ENCODE measurements at places on chromosomes 7 and 10. TPM values are rescaled to one million over a fixed set of nuclear protein-coding genes. Genes with fewer than 3 reads are reported as not detected.

SPDYE18 gene
- total RNA-seq: not detected

MUC3A gene
- total RNA-seq: 24.7 TPM

LRWD1 gene
- total RNA-seq: 55.8 TPM

RBP4 gene
- total RNA-seq: 6.9 TPM

GIMAP7 gene
- 0.33 TPM for total RNA-seq

FZD1 gene
- 1.8 TPM for total RNA-seq

MLXIPL gene
- 7.2 TPM for total RNA-seq

CYP2C9 gene
- total RNA-seq: 0.41 TPM

TRAPPC14 gene
- 33.2 TPM for total RNA-seq

- peak; percentile 24 for DNase-seq
These were observed 63.3 kb downstream of the MRC1 start for GRCh38 chr10:17872191-17873091.

GRCh38 chr10:17915181-17915580 is 36.5 kb upstream of the SLC39A12 start:
- DNase-seq: no peak

- no peak for DNase-seq
These were observed 145.2 kb downstream of the GRM3 start for GRCh38 chr7:86788948-86789347.

DNA sequence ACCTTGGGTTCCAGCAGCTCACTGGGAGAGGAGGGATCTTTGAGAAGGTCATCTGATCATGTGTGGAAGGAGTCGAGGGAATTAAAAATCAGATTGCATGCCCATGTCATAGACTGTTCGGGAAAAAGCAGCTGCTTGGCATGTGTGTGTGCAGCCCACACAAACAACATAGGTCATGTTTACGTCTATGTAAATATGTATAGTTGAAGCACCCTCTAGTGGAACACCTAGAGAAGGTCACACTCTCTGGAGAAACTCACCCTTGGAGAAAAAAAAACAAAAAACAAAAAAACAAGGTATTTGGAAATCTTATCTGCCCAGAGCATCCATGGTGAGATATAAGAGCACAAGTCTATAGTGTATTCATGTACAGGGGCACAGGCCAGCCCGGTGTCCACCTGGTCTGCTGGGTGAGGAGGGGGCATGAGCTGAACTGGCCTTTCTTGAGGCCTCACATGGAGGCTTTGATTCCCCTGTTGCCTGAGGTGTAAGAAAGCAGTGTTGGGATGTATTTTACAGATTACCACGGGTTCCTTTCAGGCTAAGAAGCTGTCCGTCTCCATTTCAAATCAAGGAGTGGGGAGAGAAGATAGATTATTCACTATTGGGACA is 98.0 kb downstream of the NPY start:
- peak; percentile 8 for DNase-seq

DNA sequence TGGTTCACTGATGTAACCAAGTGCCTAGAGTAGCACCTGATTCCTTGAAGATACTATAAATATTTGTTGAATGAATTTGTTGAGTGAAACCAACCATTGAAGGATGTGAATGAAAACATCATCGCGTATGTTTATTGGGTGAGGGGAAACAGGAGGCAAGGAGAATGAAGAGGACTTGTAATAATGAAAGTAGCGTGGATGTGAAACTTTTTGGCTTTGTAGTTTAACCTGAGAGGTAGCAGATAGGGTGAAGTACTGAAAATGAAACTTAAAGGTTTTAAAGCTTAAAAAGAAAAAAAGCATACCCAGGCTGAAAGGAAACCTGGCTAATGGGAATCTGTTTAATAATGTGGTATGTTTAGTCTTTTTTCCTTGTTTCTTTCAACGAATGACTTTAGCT is 5.2 kb downstream of the CCNY start:
- no peak for DNase-seq

GRCh38 chr10:71840177-71840957 is 10.7 kb downstream of the PSAP start:
- DNase-seq: no peak

DNA sequence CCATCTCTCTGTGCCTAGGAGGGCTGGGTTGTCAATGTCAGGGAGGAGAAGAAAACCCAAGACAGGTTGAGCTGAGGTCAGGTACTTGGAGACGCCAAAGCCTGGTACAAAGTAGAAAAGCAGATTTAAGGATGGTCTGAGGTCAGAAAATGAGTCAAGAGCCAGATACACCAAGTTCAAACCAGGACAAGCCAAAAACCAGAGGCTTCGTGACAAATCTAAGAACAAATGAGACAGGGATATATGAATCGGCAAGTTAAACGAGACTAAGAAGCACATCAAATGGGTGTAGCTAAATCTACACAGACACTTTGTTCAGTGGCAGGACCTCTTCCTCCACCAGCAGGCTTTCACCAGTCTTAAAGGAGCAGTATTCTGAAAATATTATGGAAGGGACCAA is 34.2 kb downstream of the C7orf33 start:
- no peak for DNase-seq

- peak; percentile 20 for DNase-seq
These were observed 290.8 kb downstream of the NXPH1 start for GRCh38 chr7:8724080-8724718.

- DNase-seq: no peak
These were observed 20.1 kb downstream of the OSBPL3 start for GRCh38 chr7:24959735-24960485.

- no peak for DNase-seq
These were observed 876.2 kb downstream of the GRID1 start for GRCh38 chr10:85490431-85490830.

DNA sequence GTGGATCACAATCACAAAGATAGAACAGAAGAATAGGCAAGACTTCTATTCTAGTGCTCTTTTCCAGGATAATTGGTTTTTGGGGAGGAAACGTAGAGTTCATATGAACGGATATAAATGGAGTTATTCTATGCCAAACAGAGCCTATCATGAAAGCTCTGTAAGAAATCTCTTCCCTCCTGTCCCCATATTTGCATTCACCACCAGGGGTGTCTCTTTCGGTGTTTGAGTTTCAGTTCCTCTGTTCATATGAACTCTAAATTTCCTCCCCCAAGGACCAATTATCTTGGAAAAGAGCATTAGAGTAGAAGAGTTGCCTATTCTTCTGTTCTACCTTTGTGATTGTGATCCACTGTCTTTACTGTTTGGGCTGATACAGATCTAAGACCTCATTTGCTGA is 48.3 kb upstream of the CDC14C start:
- DNase-seq: no peak

DNA sequence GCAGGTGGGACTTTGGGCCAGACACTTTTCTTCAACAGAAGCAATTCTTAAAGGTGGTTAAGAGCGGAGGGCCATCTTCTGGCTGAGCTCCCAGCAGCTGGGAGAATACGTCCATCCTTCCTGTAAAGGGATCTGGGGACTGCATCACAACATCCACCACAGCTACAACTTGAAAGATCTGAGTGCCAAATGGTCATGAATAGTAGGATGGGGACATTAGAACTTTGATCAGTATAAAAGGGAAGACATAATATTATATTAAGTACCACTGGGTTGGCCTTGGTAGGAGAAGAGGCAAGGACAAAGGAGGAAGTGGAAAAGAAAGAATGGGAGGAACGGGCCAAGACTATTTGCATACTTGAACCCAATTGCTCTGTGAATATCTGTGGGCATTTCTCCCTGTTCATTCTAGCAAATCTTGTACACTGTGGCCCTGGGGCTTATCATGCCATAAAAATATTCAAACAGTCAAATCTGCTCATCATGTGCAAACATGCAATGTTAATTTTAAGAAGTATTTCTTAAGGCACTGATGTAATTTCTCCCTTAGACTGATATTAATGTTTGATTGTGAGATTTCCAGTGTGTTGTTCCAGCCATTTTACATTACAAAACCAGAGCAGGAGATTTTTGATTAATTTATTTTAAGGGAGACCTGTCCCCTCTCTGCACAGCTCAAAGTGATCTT is 65.5 kb upstream of the CREB5 start:
- DNase-seq: no peak

GRCh38 chr10:92131275-92131820 is 159.5 kb downstream of the CPEB3 start:
- DNase-seq: no peak

GRCh38 chr10:31242902-31243301 is 76.1 kb upstream of the ZEB1 start:
- peak; percentile 20 for DNase-seq

DNA sequence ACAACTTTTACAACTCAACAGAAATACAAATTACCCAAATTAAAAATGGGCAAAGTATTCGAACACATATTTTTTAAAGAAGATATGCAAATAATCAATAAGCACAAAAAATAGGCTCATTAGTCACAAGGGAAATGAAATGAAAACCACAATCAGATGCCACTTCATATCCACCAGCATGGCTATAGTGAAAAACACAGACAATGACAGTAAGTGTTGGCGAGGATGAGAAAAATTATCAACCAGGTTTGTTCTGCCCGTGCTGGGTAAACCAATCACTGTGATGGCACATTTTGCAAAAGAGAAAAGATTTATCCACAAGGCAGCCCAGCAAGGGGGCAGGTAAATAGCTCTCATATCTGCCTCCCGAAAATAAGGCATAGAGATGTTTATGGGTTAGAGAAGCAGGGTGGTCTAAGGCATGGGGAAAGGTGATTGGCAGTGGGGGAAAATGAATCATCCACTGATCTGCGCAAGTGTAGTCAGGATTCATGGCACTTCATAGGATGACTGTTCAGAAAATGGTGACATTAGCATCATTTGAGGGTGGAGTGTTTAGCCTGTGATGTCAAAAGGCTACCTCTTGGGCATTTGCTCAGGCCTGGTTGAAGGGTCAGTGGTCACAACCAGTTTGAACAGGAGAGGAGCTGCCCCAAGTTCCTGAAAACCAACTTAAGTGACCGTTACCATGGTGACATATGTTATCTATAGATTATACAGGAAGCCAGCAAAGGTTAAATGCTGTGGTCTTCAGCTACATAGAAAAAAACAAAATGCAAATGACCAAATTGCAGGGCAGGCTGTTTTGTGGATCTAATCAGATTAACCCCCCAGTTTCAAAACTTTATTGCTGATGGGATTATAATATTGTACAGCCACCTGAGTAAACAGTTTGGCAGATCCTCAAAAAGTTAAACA is 8.0 kb upstream of the CFAP70 start:
- no peak for DNase-seq

- DNase-seq: no peak
These were observed at the start of gene VENTX for GRCh38 chr10:133237588-133238465. Gene VENTX (plus strand): TSS chr10:133237855. CDS start chr10:133237915, 60 bp downstream.

DNA sequence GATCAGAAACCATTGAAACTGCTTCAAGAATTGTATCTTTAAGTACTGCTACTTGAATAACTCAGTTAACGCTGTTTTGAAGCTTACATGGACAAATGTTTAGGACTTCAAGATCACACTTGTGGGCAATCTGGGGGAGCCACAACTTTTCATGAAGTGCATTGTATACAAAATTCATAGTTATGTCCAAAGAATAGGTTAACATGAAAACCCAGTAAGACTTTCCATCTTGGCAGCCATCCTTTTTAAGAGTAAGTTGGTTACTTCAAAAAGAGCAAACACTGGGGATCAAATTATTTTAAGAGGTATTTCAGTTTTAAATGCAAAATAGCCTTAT is 14.7 kb downstream of the HNRNPA2B1 start:
- no peak for DNase-seq

DNA sequence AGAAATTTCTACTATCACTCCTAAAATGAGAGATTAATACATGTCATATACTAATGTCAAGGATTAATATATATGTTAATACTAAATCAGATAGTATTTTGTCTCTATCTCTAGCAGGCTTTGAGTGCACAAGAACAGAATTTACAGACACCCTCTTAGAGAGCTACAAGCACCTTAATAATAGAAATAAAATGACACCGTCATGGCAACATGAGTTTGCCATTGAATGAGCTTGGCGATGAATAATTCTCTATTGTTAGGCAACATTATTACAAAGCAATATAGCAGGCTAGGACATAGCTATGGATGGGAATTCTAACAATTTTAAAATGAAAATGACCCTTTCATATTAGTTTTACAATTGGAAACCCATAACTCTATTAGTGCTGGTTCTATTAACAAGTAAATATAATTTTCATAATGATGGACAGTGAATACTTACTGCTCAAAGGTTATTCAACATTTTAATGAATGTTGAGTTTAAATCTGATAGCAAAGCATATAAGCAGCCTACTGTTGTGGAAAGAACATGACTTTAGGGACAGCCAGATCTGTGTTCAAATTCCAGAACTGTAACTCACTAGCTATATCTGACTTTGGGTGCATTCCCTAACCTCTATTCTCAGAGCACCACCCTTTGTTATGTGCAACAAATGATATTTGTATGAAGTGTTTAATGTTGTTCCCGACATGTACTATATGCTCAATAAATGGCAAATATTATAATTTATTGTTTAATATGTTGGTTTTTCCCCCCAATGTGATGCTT is 184.5 kb upstream of the DKK1 start:
- DNase-seq: no peak

GRCh38 chr7:91405092-91405788 is 141.0 kb downstream of the FZD1 start:
- DNase-seq: no peak

DNA sequence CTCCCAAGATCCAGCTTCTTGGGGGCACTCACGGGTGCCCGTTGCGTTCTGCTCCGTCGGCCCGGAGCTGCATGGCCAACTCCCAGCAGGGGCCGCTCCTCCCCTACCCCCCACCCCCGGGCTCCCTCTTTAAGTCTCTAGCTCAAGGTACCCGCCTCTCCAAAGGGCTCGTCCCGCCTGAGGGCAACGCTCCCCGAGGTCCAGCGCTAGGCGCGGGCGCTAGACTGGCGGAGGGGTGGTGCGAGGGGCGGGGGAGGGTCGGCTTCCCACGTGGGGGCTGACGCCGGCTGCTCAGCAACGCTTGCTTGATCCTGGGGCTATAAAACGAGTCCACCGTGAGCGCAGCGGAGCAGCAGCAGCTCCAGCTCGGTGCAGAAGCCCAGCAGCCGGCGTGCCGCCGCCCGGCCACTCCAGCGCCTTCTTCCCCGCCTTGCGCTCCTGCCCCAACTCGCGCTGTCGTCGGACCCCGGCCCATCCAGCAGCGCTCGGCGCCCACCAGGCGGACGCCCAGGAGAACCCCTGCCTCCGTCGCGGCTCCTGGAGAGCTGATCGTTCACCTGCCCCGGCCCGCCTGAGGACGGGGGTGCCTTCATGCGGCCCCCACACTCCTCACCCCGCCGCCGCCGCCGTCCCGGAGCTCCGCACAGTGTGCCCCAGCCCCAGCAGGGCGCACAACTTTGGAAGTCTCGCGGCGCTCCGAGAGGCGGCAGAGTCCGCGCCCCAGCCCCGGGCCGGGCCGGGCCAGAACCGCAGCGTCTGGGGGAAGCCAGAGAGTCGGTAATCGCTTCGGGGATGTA is at the start of gene ADRA2A:
TSS of gene ADRA2A (plus strand) at position 348 of the 797 bp plus-strand sequence. CDS start 968 bp downstream, outside the sequence.
- DNase-seq: no peak

- DNase-seq: no peak
These were observed 21.6 kb upstream of the OTUD1 start for GRCh38 chr10:23417254-23417653.

GRCh38 chr10:113433711-113434110 is 119.1 kb upstream of the HABP2 start:
- no peak for DNase-seq

DNA sequence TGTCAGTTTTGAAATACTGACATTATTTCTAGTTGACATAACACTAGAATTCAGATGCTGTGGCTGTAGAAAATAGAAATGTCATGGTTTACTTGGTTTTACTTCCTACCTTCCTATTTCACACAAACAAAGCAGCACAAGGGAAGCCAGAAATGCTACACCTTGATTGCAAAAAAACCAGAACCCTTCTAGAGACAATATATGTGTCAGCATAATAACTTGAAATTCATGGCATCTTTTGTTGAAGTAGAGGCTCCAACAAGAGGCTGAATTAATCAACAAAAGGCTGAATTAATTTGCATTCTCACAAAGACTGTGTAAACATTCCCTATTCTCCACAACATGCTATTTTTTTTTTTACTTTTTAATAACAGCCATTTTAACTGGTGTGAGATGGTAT is 25.2 kb downstream of the ZNF117 start:
- DNase-seq: no peak

Measured in Panc1 (cell line).